ENCODE measurements at places on chromosomes 2 and 18. TPM values are rescaled to one million over a fixed set of nuclear protein-coding genes. Genes with fewer than 3 reads are reported as not detected.
A peak's percentile ranks its signal among the peaks of the same experiment; 100 is the strongest.

NRP2 gene
- total RNA-seq, result 90.3 TPM

DNA sequence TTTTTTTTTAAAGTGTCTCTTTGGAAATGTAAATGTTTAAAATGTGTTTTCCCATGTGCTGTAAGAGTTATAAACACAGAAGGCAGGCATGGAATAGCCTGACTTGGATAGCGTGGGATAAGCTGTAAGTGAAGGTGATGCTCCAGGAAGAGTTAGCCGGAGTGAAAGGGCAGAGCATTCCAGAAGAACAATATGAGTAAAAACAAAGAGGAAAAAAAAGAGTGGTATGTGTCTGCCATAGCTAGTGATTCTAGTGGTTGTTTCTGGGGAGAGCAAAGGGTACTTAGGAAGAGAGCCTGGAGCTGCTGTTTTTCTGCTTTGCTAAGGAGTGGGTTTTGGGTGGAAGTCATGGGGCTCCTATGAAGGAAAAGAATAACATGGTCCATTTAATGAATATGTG is 126.9 kb upstream of the DLGAP1 start:
- H3K36me3 ChIP-seq, result peaks cover 9% of the 10 kb centered on the region
- no peak overlapping the region for H3K27ac ChIP-seq
- no peak overlapping the region for H3K4me3 ChIP-seq
- DNase-seq, result no peak

- no peak overlapping the region for H3K4me3 ChIP-seq
- H3K27me3 ChIP-seq, result peaks cover 75% of the 10 kb centered on the region
- no peak overlapping the region for H3K27ac ChIP-seq
- H3K4me1 ChIP-seq, result peaks cover 12% of the 10 kb centered on the region
- no peaks in the 10 kb centered on the region for H3K36me3 ChIP-seq
- no peak for DNase-seq
These were observed 3.3 kb downstream of the SLC9A2 start for GRCh38 chr2:102622646-102623045.

CDH20 gene
- total RNA-seq, result 0.63 TPM

TUBA3D gene
- total RNA-seq, result not detected

- no peak overlapping the region for H3K4me3 ChIP-seq
- H3K27me3 ChIP-seq, result no peaks in the 10 kb centered on the region
- peaks cover 4% of the 10 kb centered on the region for H3K4me1 ChIP-seq
- peaks cover 2% of the 10 kb centered on the region for H3K36me3 ChIP-seq
- H3K27ac ChIP-seq, result no peak overlapping the region
These were observed 1.4 kb upstream of the CD226 start for GRCh38 chr18:69948919-69949537.

DNA sequence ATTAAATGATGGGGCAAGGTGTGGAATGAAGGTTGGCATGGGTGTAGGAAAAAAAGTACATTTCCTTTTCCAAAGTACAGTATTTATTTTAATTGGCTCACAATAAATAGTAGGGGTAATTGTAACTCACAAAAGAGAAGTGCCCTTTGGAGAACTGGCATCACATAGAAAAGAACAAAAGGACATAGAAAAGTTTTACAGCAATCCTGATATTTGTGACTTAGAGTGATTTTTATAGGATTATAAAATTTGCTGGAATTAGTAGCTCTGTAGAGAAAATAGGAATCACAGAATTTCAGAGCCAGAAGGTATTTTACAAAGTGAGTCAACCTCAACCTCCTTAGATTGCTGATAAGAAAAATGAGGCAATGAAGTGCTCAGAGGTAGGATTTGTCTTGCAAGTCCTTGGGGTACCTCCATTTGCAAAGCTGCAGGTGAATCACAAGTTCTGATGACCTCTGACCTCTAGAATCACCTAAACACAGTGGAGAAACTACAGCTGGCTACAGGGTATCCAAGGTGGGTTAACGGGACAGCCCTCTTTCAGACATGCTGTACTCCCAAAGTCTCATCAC is 133.6 kb downstream of the SOCS6 start:
- no peak for DNase-seq
- H3K27ac ChIP-seq, result no peak overlapping the region

PLA2R1 gene
- 0.09 TPM for total RNA-seq

GRCh38 chr2:203730076-203730729 is 23.8 kb downstream of the CD28 start:
- no peak for DNase-seq
- H3K36me3 ChIP-seq, result no peaks in the 10 kb centered on the region
- H3K27me3 ChIP-seq, result no peaks in the 10 kb centered on the region
- H3K4me1 ChIP-seq, result peaks cover 7% of the 10 kb centered on the region
- no peak overlapping the region for H3K27ac ChIP-seq

SESTD1 gene
- 99.7 TPM for total RNA-seq

EMILIN1 gene
- 24.1 TPM for total RNA-seq

DNA sequence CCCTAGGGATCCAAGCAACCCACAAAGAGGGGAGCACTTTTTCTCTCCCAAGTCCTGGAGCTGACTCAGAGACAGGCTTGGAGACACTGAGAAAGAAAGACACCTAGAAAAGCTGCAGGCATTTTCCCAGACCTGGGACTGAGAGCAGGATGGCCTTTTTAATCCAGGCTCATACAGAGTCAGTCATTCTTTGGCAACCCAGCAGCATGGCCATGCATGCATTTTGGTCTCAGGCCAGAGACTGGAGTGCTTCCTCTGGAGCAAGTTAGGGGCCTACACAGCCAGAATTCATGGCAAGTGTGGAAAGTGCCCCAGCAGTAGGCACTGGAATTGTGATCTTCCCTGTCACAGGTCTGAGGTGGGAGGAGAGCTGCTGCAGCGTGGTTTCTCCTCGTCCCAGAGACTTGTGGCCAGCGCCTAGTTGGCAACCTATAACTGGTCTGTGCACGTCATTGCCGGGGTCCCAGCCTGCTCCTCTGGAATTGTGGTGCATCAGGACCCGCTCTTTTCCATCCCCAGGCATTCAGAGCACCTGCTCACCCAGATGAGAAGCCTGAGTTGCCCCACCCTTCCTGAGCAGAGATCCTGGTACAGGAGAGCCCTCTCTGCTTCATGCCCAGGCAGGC is 231.9 kb upstream of the RAB6C start:
- no peaks in the 10 kb centered on the region for H3K36me3 ChIP-seq
- H3K27me3 ChIP-seq, result peaks cover 6% of the 10 kb centered on the region
- no peaks in the 10 kb centered on the region for H3K4me1 ChIP-seq
- no peak overlapping the region for H3K27ac ChIP-seq
- DNase-seq, result no peak
- H3K4me3 ChIP-seq, result no peak overlapping the region

DNA sequence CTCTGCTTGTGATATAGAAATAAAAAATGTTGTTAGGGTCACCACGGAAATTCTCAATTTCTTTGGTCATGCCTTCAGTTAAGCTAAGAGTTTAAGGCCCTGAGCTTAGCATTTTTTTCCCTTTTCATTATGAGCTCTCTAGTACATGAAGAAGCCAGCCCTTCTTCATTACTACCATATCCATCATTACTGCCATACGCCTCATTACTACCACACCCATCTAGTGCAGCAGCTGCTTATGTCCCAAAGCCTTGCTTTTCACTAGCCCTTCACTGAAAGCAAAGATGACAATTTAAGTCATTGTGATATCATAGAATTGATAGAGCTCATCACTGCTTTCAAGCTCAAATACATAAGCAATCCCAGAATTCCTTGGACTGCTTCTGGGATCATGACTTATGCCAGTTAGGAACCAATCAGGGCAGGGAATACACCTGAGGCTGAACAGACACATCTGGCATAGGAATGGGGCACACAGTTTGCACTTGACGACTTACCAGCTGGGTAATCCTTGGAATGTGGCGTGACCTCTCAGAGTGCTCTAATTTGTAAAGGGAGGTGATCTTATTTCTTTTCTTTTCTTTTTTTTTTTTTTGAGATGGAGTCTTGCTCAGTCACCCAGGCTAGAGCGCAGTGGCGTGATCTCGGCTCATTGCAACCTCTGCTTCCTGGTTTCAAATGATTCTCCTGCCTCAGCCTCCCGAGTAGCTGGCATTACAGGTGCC is 40.3 kb downstream of the SOWAHC start:
- no peaks in the 10 kb centered on the region for H3K27me3 ChIP-seq
- no peak for DNase-seq
- no peaks in the 10 kb centered on the region for H3K36me3 ChIP-seq
- H3K4me3 ChIP-seq, result no peak overlapping the region
- no peak overlapping the region for H3K27ac ChIP-seq

DNA sequence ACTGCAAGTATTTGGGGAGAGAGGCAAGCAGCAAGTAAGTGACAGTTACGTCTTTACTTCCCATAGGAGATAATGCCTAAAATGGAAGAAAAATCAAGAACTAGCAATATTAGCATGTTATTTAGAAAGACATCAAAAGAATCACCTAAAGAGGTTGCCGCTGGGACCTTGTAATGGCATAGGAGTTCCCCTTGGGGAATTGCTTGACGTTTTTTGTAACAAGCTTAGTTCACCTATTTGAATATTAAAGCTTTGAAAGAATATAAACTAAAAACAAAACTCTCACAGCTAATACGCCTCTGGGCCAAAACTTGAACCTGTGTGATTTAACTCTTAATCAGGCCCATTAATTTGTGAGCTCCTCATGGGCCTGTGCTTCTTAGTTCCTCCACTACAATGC is 89.0 kb downstream of the AAK1 start:
- no peak for DNase-seq
- peaks cover under 1% of the 10 kb centered on the region for H3K4me1 ChIP-seq
- no peak overlapping the region for H3K4me3 ChIP-seq
- H3K27me3 ChIP-seq, result no peaks in the 10 kb centered on the region
- no peak overlapping the region for H3K27ac ChIP-seq
- H3K36me3 ChIP-seq, result peaks cover 8% of the 10 kb centered on the region

DSG4 gene
- total RNA-seq, result not detected

ELP2 gene
- 80.4 TPM for total RNA-seq

- no peaks in the 10 kb centered on the region for H3K4me1 ChIP-seq
- H3K27ac ChIP-seq, result no peak overlapping the region
- H3K27me3 ChIP-seq, result no peaks in the 10 kb centered on the region
- H3K4me3 ChIP-seq, result no peak overlapping the region
- no peak for DNase-seq
- no peaks in the 10 kb centered on the region for H3K36me3 ChIP-seq
These were observed 54.7 kb upstream of the SALL3 start for GRCh38 chr18:78924786-78925540.

UCN gene
- 1.6 TPM for total RNA-seq

MAL gene
- total RNA-seq, result 0.65 TPM

BCL11A gene
- total RNA-seq, result 2.3 TPM

DNA sequence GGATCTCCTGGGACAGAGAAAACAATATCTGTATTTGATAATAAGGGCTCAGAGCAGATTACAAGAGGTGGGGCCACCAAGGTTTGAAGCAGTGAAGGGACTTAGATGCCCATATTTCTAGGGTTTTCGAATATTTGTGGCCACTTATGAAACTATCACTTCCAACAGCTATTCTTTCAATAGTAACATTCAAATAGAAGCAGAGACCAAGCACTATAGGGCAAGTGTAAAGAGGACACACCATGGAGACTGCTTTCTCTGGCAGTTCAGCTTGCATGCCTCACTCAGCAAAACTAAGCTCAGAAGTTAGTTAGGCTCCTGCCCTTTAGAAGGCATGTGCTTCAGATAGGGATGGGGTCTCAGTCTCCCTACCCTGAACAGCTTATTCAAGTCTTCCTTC is 10.3 kb downstream of the PSTPIP2 start:
- no peaks in the 10 kb centered on the region for H3K27me3 ChIP-seq
- H3K27ac ChIP-seq, result no peak overlapping the region
- no peaks in the 10 kb centered on the region for H3K36me3 ChIP-seq
- H3K4me1 ChIP-seq, result peaks cover 4% of the 10 kb centered on the region

ERBB4 gene
- 10.2 TPM for total RNA-seq

DNA sequence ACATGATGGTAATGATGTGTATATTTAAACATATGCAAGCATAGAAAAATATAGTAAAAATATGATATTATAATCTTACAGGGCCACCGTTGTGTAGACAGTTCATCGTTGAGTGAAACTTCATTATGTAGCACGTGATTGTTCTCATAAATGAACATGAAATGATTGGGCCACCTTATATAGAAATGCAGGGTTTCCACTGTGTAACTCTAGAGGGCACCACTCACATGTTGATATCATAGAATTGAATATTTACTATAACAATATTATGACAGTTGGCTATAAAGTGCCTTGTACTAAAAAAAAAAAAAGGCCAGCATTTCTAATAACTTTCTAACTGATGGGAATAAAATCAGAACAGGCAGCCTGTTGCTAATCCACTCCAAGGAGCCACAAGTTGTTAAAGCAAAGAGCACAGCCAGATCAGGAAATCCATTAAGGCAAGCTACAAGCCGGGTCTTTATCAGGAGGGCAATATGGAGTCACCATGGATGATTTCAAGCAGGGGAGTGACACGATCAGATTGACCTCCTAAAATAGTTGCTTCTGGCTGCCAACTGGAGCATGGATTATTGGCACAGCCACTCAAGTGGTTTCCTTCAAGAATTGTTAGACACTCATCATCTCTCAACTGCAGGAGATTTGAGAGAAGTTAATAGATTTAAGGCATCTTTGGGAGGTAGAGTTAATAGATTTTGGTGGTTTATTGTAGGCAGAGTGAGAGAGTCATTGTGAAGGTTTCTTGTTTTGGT is 16.7 kb downstream of the IL1F10 start:
- no peak overlapping the region for H3K27ac ChIP-seq
- no peak overlapping the region for H3K4me3 ChIP-seq
- no peaks in the 10 kb centered on the region for H3K36me3 ChIP-seq
- peaks cover 37% of the 10 kb centered on the region for H3K27me3 ChIP-seq
- no peaks in the 10 kb centered on the region for H3K4me1 ChIP-seq

GRCh38 chr2:76839826-76840225 is 682.4 kb downstream of the LRRTM4 start:
- H3K36me3 ChIP-seq, result no peaks in the 10 kb centered on the region
- no peak overlapping the region for H3K27ac ChIP-seq
- H3K4me3 ChIP-seq, result no peak overlapping the region
- DNase-seq, result no peak
- no peaks in the 10 kb centered on the region for H3K4me1 ChIP-seq

C2orf72 gene
- 3.3 TPM for total RNA-seq

DNA sequence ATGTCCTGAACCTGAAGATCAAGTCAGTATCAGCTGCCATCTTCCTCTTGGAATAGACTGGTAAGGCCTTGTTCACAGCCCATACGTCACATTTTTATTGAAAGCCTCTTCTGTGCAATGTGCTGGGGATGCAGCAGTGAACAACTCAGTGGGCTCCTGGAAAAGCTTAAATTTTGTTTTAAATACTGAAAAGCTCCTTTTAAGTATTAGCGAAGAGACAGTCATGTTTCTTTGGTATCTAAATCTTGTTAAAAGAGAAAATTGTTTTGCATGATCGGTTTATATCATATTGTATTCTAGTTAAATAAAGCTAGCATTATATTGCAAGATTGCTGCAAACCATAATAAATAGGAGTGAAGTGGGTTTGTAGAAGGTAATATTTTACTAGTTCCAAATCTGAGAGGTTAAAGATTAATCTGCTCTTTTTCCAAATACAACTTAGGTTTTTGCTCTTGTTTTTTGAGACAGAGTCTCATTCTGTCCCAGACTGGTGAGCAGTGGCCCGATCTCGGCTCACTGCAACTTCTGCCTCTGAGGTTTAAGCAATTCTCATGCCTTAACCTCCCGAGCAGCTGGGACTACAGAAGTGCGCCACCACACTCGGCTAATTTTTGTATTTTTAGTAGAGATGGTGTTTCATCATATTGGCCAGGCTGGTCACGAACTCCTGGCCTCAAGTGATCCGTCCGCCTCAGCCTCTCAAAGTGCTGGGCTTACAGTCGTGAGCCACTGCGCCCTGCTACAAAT is 1.6 kb upstream of the RMDN2 start:
- peaks cover 12% of the 10 kb centered on the region for H3K27me3 ChIP-seq
- peak overlapping the region; percentile 87 for H3K4me3 ChIP-seq
- no peak overlapping the region for H3K27ac ChIP-seq

Measured in neural crest cell (in vitro differentiated cells).